Fibroblast of lung (primary cell): ENCODE measurements at places on chromosomes 1 and 21. TPM values are rescaled to one million over a fixed set of nuclear protein-coding genes. Genes with fewer than 3 reads are reported as not detected.
A peak's percentile ranks its signal among the peaks of the same experiment; 100 is the strongest.

TNFRSF4 gene
- under 0.01 and 0.17 TPM in 2 replicates for total RNA-seq

C1orf94 gene
- total RNA-seq: under 0.01 and 0.26 TPM in 2 replicates

DNA sequence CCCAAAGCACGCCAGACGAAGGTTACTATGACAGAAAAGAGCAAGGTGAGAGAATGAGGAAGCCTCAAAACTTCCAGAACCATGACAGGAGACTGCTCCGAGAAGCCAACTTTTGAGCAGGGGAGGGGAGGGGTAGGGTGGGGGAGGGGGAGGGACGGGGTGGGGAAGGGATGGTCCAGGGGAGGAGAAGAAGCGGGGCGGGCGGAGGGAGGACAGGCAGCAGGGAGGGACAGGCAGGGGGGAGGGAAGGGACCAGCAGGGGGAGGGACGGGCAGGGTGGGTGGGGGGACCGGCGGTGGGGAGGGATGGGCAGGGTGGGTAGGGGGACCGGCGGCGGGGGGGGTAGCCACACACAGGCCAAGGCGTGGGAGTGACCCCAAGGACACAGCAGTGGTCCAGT lies 2.0 kb downstream of the INTS11 start:
- DNase-seq: no peak

DPT gene
- total RNA-seq: 4.1 and 13.6 TPM in 2 replicates

DNA sequence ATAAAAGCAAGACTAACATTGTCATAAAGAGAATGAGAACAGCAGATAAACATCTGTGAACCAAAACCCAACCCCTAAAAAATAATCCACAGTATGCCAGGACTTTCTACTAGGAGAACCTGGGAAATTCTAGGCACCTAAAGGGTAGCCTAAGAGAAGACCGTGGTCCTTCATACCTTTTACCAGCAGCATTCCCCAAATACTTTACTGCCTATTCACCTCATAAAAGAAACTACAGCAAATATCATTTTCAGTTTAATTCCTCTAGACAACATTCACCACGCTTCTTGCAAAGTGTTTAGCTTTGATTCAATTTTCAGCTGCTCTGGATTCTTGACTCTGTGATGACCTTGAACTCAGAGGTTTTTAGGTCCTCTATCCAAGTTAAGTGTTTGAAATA lies 1180.7 kb upstream of the B3GALT2 start:
- no peak for DNase-seq

RAB25 gene
- total RNA-seq: not detected in 2 replicates

SELP gene
- total RNA-seq: not detected in 2 replicates

ANXA9 gene
- under 0.01 and 0.33 TPM in 2 replicates for total RNA-seq

DNA sequence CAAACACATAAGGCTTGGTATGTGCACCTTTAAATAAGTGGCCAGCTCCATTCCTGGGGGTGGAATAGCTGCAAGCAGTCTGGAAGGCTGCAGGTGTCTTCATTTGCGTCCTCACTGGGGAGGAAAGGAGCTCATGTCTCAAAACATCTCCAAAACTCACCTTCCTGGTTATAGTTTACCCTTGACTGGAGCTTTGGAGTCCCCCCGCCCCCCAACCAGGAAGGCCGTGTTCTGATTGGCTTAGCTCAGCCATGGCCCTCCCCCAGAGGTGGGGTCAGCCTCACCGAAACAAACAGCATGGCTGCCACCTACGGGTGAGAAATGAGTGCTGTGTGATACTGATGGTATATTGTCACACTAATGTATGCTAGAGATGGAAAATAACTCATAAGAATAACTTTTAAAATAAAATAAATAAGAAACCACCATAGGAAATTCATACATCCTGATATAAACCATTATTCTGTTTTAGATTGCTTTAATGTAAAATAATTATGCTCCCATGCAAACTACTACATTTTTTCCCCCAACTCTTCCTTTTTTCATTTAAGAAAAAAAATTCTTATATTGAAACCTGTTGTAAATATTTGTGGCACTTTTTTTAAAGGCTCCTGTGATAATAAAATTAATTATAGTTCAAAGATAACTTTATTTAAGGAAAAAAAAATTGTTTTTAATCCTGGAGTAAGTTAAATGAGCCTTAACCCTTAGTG lies 90.8 kb downstream of the ZP4 start:
- DNase-seq: no peak

- DNase-seq: no peak
Measured at GRCh38 chr1:221891708-221892107, 149.8 kb upstream of the DUSP10 start.

DNA sequence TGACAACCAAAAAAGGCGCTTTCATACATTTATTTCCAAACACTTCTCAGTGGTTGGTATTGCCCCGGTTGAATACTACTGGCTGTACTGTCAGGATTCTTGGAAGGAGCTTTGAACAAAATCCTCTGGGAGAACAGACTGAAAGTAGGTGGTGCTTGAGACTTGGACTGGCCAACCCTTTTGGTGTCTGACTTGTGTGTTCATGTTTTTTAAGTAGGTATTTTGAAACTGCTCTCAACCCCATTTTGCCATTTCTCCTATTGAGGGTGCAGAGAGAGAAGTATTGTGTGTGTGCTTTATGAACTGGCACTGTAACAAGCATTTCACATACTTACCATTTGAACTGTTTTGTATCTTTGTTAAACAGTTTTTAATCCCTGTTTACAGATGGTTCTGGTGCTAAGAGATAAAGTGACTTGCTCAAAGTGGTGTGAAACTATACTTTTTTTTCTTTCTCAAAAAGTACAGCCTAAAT lies 21.2 kb downstream of the ARID1A start:
- DNase-seq: no peak

OR2G6 gene
- total RNA-seq: not detected in 2 replicates

- DNase-seq: no peak
Measured at GRCh38 chr1:203550846-203551245, 56.9 kb downstream of the OPTC start.

PLA2G2D gene
- not detected in 2 replicates for total RNA-seq

- no peak for DNase-seq
Measured at GRCh38 chr21:21226472-21226871, 228.3 kb downstream of the NCAM2 start.

DNA sequence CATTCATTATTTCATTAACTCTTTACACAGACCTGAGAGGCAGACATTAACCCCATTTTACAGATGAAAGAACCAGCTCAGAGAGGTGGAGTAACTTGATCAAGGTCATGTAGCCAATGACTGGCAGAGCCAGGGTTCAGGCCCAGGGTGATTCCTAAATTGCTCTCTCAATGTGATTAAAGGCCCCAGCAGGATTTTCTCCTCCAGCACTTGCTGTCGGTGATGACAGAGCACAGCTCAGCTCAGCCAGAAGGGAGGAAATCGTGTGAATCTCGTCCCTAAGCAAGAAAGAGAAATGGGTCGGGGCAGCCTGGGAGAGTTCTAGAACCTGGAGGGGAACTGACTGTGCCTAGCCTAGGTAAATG lies 19.5 kb upstream of the RNF19B start:
- no peak for DNase-seq

GJA8 gene
- total RNA-seq: not detected in 2 replicates

DNA sequence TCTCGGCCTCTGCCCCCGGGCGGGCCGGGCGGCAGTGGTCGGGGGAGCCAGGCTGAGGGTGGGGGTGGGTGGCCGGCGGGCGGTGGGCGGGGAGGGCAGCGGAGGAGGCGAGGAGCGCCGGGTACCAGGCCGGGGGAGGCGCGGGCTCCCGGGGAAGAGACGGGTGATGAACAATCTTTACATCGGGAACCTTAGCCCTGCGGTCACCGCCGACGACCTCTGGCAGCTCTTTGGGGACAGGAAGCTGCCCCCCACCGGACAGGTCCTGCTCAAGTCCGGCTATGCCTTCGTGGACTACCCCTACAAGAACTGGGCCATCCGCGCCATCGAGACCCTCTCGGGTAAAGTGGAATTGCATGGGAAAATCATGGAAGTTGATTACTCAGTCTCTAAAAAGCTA lies 112.5 kb downstream of the NBPF12 start:
- no peak for DNase-seq

- DNase-seq: no peak
Measured at GRCh38 chr1:90544356-90544755, 172.7 kb downstream of the BARHL2 start.

- peak; percentile 44 for DNase-seq
Measured at GRCh38 chr1:232353001-232353400, 276.9 kb downstream of the SIPA1L2 start.

GRCh38 chr1:151715726-151716404 lies 738 bp downstream of the CELF3 start:
- no peak for DNase-seq

KLHL12 gene
- 48.3 and 55.5 TPM in 2 replicates for total RNA-seq

IL6R gene
- 12.8 and 21.0 TPM in 2 replicates for total RNA-seq

DNA sequence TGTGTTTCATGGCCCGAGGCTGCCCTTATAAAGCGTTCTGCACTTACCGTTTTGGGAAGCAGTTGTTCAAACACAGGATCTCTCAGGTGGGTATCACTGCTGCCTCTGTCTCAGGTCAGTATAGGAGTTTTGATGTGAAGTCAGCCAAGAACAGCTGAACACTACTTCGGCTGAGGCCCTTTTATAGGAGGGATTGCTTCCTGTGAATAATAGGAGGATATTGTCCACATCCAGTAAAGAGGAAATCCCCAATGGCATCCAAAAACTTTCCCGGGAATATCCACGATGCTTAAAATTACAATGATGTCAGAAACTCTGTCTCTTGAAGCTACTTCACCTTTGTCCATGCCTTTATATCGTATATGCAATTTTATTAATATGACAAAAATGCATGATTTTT lies at the start of gene SELE:
Gene SELE (minus strand): TSS at position 156 of the 400 bp plus-strand sequence. CDS start 467 bp downstream, outside the sequence.
- no peak for DNase-seq

DNA sequence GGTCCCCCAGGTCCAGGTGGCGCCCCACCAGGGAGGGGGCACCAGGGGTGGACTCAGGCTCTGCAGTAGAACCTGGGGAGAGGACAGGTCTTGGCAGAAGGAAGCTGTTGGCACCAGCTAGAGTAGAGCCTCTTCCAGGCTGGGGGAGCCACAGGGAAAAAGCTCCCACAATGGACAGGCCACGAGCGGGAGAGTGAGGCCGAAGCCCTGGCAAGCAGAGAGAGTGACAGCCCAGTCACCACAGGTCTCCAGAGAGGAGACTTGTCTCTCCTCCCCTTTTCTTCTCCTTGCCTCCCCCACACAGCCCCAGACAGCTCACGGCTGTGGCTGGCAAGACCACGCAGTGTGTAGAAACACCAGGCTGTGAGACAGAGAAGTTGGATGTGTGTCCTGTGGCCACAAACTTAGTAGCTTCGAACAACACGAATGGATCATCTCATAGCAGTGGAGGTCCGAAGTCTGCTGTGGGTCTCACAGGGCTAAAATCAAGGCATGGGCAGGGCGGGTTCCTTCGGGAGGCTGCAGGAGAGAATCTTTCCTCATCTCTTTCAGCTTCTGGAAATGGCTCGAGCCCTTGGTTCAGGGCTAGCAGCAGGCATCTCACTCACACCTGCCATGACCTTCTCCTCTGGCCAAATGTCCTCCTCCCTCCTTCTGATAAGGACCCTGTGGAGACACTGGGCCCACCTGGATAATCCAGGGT lies 3.3 kb downstream of the KRTAP12-4 start:
- DNase-seq: no peak

DNA sequence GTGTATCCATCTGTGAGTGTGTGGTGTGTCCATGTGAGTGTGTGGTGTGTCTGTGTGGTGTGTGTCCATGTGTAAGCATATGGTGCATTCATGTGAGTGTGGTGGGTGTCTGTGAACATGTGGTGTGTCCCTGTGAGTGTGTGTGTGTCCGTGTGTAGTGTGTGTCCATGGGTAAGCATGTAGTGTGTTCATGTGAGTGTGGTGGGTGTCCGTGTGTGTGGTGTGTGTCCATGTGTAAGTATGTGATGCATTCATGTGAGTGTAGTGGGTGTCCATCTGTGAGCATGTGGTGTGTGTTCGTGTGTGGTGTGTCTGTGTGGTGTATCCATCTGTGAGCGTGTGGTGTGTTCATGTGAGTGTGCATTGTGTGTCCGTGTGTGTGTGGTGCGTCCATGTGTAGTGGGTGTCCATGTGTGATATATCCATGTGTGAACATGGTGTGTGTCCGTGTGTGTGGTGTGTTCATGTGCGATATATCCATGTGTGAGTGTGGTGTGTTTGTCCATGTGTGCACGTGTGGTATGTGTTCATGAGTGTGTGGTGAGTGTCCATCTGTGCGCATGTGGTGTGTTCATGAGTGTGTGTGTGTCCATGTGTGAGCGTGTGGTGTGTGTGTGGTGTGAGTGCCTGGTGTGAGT lies 12.3 kb downstream of the SLC19A1 start:
- DNase-seq: no peak

SLC25A24 gene
- total RNA-seq: 44.4 and 51.2 TPM in 2 replicates

- peak; percentile 99 for DNase-seq
Measured at GRCh38 chr1:219710529-219711194, 97.8 kb upstream of the ZC3H11B start.

OR2W3 gene
- not detected in 2 replicates for total RNA-seq
